ENCODE measurements at places on chromosomes 16 and 17.

- peak; percentile 74 for DNase-seq
Observed at GRCh38 chr16:66521951-66522771, 27.8 kb downstream of the TK2 start.

GRCh38 chr16:564690-565418 lies 2.0 kb upstream of the NHLRC4 start:
- DNase-seq, result no peak

GRCh38 chr17:63082952-63083351 lies 116.9 kb downstream of the TANC2 start:
- DNase-seq, result no peak

DNA sequence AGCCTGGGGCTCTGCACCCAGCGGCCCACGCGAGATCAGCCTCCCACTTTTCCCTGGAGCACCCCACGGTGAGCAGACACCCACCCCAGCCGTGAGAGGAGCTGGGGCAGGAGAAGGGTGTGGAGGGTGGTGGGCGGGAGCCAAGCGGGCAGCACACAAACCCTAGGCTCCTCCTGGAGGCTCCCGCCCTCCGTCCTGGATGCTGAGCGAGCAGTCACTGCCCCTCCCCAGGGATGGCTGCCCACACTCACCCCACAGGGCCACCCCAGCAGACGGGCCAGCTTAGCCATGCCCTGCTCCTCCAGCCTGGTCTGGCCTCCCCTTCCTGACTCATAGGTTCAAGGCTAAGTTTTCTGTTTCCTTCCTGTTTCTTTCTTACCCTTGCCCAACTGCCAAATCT lies 15.7 kb upstream of the ABCC3 start:
- no peak for DNase-seq

- DNase-seq, result no peak
Observed at GRCh38 chr17:80876950-80877728, 114.5 kb upstream of the CHMP6 start.

- no peak for DNase-seq
Observed at GRCh38 chr17:17077861-17078732, 35.8 kb downstream of the MPRIP start.

GRCh38 chr16:85451641-85452363 lies 161.3 kb upstream of the GSE1 start:
- no peak for DNase-seq

DNA sequence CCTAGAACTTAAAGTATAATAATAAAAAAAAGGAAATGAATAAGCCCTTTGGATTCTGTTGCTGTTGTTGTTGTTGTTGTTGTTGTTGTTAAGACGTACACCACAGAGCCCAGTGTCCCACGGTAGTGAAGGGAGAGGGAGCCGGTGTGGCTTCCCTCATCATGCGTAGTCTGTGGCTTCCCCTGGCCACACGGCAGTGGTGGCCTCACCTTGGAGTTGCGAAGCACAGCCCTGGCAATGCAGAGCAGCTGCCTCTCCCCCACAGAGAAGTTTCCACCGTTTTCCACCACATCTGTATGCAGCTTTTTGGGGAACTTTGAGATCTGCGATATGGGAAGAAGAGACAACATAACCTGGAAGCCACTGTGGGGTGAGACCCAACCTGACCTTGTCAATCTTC lies 14.1 kb upstream of the ABCC12 start:
- no peak for DNase-seq

- DNase-seq, result no peak
Observed at GRCh38 chr17:55587608-55588139, 76.4 kb upstream of the SMIM36 start.

- DNase-seq, result no peak
Observed at GRCh38 chr17:72928454-72929136, 163.9 kb downstream of the SLC39A11 start.

GRCh38 chr17:7374353-7374752 lies 6.5 kb upstream of the TNK1 start:
- no peak for DNase-seq

DNA sequence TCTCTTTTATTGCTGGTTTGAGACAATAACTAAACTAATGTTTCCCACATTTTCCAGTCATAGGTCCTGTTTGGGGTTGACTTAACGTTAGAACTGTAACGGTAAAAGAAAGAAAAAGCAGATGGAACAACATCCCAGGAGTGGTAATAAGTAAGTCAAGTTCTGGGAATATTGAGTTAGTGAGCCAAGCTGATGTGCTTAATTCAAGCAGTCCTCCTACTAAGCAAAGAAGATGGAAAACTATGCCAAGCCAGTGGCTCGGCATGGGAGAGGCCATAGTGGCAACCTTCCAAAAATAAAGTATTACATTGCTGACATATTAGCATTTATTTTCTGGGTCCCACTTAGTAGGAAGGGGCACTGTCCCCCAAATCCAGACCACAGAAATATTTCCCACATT lies 161.7 kb upstream of the CDH5 start:
- DNase-seq, result no peak

DNA sequence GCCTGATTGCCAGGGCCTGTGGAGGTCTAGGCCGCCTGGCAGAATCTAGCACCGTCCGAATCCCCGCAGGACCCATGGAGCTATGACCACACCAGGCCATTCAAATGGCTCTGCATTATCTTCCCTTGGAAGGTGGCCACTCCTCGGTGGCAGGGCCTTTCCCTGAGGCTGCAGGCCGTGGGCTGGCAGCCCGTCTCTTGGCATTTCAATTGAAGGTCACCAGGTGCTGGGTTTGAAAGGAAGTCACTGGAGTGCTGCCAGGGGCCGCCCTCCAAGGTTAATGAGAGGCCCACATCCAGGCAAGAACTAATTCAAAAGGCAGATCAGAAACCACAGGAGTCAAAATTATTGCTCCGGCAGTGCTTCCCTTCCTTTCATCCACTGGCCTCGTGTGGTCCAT lies 27.7 kb upstream of the CACNG5 start:
- no peak for DNase-seq

GRCh38 chr17:66422186-66422585 lies 119.8 kb downstream of the PRKCA start:
- DNase-seq, result no peak

DNA sequence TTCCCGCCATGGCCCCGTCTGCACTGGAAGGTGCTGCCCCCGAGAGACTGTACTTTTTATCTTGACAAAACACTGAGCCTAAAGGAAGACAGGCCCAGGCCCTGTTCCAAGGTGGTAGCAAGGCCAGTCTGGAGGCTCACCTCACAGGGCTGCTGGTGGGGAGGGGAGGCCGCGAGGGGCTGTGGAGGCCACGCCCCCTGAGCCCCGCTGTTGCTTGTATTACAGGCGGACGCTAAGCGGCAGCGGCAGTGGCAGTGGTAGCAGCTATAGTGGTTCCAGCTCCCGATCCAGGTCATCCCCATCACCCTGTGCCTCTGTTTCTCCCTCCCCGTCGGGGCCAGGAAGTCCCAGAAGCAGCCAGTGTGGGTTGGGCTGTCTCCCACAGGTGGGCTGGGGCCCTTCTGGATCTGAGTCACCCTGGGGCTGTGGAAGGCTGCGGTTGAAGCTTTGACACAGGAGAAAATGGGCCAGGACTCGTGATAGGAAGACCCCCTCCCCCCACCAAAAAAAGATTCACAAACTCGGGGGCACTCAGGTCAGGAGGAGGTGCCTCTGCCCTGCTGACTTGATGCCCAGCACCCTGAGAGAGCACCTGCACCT lies 13.3 kb upstream of the IL17C start:
- no peak for DNase-seq

DNA sequence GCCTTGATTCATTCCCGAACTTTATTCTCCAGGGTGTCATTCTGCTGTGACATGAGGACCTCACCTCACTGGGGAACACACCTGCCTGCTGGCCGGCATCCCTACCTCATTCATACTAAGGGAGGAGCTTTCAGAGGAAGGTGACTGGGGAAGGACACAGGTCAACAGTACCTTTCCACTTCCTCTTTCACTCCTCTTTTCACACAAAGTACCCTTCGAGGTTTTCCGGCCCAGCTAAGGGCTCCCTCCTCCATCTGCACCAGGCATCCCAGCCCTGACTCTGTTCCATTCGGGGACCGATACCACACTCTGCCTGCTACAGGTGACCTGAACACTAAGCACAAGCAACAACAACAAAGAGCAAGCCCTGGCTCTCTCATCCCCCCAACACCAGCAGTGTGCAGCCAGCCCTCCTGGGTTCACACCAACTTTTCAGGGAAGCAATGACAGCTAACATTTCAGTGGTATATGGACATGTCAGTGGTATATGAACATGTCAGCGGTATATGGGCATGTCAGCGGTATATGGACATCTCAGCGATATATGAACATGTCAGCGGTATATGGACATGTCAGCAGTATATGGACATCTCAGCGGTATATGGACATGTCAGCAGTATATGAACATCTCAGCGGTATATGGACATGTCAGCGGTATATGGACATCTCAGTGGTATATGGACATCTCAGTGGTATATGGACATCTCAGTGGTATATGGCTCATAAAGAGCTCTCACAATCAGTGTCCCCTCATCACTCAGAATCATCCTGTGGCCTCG lies 16.0 kb downstream of the TRIM25 start:
- no peak for DNase-seq

- no peak for DNase-seq
Observed at GRCh38 chr17:11589716-11590115, 8.6 kb upstream of the DNAH9 start.

DNA sequence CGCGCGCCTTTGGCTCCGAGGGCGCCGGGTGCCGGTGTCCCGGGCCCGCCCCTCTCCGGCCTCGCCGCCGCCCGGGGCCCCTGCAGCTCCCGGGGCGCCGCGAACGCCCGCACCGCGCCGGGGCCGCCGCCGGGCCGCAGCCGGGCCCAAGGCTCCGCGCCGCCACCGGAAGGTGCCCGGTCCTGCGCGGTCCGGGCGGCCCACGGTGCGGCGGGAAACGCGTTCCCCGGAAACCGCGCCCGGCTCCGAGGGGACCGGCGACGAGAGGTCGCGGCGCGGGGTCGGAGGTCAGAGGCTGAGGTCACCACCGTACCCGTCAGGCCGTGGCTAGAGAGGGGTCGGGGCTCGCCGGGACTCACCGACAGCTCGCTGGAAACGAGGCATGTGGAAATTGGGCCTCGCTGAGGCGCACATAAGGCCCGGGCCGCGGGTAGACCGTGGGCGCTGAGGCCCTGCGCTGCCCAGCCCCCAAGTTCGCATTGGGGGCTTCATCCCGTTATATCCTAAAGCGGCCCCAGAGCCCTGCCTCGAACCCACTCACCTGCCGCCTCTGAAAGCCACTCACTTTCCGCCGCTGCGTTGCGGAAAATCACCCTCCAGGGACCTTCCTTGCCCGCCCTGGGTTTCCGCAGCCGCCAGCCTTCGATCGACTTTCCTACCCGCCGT lies at the start of gene DUS1L:
Gene DUS1L (minus strand): TSS at position 167 of the 666 bp plus-strand sequence. CDS start 745 bp downstream, outside the sequence.
- peak; percentile 66 for DNase-seq

DNA sequence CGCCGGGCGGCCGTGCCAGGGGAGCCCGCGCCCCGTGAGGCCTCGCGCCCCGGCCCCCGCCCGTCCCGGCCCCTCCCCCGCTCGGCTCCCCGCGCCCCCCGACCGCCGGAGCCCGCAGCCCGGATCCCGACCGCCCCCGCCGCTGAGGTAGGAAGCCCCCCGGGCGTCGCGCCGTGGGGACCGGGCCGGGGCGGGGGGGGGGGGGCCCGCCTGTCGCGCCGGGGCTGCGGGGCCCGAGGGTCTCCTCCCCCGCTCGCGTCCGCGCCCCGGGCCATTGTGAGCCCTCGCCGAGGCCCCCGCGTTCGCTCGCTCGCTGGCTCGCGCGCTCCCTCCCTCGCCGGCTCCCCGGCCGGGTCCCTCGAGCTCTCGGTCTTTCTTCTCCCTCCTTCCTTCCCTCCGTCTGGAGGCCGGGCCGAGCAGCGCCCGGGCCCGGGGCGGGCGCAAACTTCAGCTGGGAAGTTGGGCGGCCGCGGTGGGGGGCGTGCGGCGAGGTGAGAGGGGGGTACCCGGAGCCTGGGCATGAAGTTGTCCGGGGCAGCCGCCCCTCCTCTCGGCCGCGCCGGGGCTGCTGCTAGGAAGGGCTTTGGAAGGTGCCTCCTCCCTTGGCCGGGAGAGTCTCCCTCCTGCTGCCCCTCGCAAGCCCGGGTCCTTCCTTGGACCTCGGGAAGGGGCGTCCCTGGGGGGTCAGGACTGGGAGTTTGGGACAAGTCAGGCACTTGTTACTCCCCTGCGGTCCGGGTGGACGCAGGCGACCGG lies 419 bp downstream of the GLIS2 start:
- DNase-seq, result no peak

- no peak for DNase-seq
Observed at GRCh38 chr17:28963055-28963611, 11.8 kb upstream of the PHF12 start.

GRCh38 chr16:27189335-27189972 lies 13.9 kb upstream of the KDM8 start:
- no peak for DNase-seq

- no peak for DNase-seq
Observed at GRCh38 chr16:17412221-17412620, 58.5 kb downstream of the XYLT1 start.

DNA sequence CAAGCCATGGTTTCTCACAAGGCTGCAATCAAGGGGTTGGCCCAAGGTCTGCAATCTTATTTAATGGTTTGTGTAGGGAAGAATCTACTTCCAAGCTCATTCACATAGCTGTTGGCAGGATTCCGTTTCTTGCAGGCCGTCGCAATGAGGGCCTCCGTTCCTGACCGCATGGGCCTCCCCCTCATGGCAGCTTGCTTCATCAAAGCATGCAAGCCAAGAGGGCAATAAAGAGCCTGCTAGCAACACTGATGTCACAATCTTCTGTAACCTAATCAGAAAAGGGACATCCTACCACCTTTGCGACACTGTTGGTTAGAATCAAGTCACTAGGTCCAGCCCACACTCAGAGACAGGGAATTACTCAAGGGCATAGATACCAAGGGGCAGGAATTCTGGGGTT lies 95.5 kb downstream of the CCT6B start:
- DNase-seq, result no peak

DNA sequence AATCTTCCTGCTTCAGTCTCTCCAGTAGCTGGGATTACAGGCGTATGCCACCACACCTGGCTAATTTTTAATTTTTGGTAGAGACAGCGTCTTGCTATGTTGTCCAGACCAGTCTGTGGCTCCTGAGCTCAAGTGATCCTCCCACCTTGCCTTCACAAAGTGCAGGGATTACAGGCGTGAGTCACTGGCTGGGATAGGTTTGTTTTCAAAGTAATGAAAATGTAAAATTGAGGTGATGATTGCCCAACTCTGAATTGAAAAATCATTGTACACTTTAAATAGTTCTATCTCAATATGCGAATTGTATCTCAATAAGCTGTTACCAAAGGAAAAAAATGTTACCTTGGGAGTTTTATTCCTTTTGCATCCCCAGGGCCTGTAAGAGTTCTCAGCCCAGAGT lies 1.2 kb upstream of the AMFR start:
- DNase-seq, result no peak

- peak; percentile 79 for DNase-seq
Observed at GRCh38 chr17:47949197-47949759, 7.9 kb downstream of the PNPO start.

GRCh38 chr17:7848131-7848579 lies 6.7 kb upstream of the TMEM88 start:
- no peak for DNase-seq

GRCh38 chr16:25729188-25729915 lies 37.6 kb downstream of the HS3ST4 start:
- DNase-seq, result no peak

- no peak for DNase-seq
Observed at GRCh38 chr16:22771551-22771950, 42.4 kb upstream of the HS3ST2 start.

Data from activated T-cell treated with anti-CD3 and anti-CD28 coated beads for 1 hour (primary cell).